Activated CD8-positive, alpha-beta memory T cell treated with anti-CD3 and anti-CD28 coated beads for 48 hours (primary cell): ENCODE measurements at places on chromosomes 5 and 9.

DNA sequence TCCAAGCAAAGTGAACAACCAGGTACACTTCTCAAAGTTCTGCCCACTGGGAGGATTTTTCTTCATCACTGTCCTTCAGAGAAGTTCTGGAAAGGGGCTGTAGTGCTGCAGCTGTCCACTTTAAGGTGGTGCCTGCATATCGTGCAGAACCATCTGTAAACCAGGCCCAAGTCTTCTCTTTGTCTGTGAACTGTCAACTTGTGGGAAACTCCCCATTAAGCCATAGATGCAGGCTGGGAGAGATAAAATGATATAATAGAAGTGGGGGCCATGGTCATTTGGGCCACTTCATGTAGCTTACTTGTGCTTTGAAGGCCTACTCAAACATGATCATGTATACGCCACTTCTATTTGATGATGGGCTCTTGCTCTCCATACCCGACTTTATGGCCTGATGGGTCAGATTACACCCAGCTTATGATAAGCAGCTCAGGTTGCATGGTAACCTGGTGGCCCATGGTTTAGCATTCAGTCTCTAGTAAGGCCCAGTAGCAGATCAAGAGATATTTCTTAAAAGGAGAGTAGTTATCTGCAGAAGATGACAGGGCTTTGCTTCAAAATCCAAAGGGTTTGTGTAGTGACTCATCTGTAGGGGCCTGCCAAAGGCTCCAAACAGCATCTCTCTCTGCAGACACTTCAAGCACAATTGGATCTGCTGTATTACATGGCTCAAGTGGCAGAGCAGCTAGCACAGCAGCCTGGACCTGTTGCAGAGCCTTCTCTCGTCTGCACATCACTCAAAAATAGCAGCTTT is 15.7 kb upstream of the BTF3 start:
- DNase-seq: no peak

DNA sequence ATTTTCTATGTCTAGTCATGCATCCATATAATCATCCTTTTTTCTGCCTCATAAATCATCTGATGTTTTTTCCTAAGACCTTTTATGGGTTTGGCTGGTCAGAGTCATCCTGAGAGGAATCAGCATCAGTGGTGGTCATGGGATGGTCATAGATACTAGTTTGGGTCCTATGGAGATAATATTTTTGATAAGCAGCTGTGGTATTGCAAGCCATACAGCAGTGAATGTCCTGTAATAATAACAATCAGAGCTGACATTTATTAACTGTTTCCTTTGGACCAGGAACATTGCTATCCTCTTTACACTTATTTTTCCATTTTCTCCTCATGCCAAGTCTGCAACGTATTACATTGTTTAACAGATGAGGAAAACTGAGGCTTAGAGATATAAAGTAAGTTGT is 83.1 kb downstream of the TEX10 start:
- no peak for DNase-seq

DNA sequence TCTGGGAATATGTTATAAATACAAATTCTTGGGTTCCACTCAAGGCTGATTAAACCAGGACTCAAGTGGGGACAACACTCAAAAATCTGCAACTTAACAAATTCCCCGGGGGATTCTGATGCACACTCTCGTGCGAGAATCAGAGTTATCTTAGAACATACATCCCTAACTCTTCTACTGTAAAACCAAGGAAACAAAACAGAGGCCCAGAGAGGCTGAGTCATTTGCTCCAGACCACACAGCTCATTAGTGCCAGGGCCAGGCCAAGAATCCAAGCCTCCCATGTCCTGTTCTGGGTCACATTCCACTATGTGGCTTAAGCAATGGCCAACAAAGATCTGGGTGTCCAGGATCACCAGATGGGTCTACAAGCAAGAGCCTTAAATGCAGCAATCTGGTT is 166.0 kb downstream of the ADAMTS12 start:
- no peak for DNase-seq

GRCh38 chr9:1939466-1939865 is 75.7 kb upstream of the SMARCA2 start:
- no peak for DNase-seq

DNA sequence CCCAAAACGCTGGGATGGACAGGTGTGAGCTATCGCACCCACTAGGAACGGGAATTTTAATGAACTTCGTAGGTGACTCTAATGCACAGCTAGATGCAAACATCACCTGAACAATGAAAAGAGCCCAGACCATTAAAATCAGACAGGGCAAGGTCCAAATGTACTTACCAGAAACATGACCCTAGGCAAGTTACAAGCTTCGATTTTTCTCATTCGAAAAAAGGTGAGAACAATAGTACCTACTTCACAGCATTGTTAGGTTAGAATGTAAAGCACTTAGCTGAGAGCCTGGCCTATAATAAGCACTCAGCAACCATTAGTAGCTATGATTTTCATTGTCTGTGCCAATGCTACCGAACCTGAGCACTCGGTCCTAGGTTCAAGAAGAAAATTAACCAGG is 5.8 kb upstream of the KLHL3 start:
- DNase-seq: no peak

GRCh38 chr9:111728617-111729366 is 65.9 kb downstream of the SHOC1 start:
- no peak for DNase-seq

DNA sequence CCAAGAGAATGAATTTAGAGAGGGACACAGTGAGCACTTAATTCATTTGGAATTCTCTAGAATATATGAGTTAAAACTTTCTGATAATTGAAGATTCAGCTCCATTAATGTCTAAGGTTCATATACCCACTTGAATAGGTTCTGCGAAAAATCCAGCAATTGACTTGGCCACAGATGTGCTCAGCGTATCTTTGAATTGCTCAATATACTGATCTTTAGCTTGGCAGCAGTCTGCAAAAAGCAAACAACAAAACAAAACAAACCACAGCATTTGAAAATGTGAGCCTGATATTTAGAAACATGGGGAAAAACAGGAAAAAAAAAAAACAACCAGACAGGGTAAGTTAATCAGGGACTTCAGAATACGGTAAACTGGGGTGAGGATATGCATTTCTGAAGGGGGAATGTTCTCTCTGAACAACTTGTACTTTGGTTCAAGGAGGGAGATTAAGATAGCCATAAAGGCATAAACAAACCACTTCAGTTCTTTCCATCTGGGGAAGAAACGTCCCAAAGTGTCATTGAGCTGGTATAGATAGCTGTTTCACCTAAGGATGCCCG is 21.4 kb downstream of the AGXT2 start:
- no peak for DNase-seq

- no peak for DNase-seq
Measured at GRCh38 chr9:88653911-88654310, 118.9 kb downstream of the NXNL2 start.

DNA sequence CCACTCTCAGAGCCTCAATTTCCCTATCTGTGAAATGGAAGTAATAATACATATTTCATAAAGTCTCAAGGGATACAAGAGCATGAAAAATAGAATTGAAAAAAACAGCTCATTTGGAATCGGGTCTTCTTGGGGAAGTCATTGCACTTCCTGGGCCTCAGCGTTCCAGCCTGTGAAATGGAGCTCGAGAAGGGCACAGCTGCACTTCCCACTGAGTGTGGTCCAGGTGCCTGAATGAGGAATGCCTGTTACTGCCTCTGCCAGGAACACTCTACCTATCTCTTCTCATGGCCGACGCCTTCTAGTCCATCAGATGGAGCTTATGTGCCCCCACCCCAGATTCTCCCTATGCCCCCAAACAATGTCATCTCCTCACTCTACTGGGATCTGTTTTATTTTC is 924 bp upstream of the NEURL1B start:
- DNase-seq: no peak

DNA sequence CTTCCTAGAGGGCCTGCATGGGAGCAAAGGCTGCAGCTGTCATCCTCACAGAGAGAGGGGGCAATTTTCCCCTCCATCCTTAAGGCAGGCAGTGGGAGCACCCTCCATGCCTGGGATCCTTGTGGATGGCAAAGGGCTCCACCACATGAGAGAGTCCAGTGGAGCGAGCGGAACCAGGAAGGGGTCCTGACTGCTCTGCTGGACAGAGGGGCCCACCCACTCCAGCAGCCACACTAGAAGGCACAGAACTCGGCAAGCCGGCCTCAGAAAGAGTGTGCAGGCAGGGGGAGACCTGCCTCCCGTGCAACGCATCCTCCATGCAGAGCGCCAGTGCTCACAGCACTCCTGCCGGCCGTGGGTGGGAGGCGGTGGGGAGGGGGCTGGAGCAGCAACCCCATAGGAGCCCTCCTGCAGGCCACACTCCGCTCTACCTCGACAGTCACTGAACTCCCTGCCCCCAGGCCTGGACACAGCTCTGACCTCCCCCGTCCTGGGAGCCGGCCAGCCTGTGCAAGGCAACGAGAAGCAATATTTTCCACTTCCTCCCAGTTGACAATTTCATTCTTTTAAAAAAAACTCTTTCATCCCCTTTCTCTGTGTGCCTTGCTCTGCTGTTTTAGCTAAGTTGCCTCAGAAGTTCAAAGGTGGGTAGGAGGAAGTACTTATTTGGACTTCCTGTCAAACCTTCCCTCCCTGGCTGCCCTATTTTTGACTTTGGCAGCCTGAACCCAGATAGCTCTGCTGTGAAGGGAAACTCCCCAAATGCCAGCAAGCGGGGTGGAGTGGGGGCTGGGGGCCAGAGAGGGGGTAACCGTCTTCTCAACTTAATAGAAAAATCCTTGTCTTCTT is 5.3 kb upstream of the LCP2 start:
- DNase-seq: no peak

GRCh38 chr9:124708074-124708473 is 63.0 kb downstream of the NR6A1 start:
- DNase-seq: no peak

GRCh38 chr5:126656401-126657007 is 55.8 kb downstream of the PHAX start:
- no peak for DNase-seq

GRCh38 chr9:6271508-6272228 is 56.1 kb downstream of the IL33 start:
- DNase-seq: no peak
